ENCODE measurements at places on chromosomes 13 and 19.

GRCh38 chr19:47156861-47157430 lies 26.3 kb downstream of the SAE1 start:
- no peak for DNase-seq

- DNase-seq, result peak; percentile 94
Measured at GRCh38 chr19:11142528-11143171, 12.9 kb downstream of the SPC24 start.

DNA sequence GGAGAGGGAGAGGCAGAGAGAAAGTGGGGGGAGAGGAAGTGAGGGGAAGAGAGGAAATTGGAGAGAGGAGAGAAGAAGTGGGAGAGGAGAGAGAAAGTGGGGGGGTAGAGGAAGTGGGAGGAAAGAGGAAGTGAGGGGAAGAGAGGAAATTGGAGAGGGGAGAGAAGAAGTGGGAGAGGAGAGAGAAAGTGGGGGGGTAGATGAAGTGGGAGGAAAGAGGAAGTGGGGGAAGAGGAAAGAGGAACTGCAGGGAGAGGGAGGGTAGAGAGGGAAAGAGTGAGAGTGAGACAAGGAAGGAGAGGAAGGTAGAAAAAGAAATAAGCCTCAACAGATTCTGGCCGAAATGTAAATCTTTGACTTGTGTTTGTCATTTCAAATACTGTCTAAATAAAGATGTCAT lies 146.6 kb downstream of the KLF12 start:
- DNase-seq, result no peak

- no peak for DNase-seq
Measured at GRCh38 chr13:62781866-62782265, 1366.2 kb upstream of the PCDH20 start.

GRCh38 chr19:13920940-13921747 lies 15.1 kb downstream of the CC2D1A start:
- peak; percentile 64 for DNase-seq

DNA sequence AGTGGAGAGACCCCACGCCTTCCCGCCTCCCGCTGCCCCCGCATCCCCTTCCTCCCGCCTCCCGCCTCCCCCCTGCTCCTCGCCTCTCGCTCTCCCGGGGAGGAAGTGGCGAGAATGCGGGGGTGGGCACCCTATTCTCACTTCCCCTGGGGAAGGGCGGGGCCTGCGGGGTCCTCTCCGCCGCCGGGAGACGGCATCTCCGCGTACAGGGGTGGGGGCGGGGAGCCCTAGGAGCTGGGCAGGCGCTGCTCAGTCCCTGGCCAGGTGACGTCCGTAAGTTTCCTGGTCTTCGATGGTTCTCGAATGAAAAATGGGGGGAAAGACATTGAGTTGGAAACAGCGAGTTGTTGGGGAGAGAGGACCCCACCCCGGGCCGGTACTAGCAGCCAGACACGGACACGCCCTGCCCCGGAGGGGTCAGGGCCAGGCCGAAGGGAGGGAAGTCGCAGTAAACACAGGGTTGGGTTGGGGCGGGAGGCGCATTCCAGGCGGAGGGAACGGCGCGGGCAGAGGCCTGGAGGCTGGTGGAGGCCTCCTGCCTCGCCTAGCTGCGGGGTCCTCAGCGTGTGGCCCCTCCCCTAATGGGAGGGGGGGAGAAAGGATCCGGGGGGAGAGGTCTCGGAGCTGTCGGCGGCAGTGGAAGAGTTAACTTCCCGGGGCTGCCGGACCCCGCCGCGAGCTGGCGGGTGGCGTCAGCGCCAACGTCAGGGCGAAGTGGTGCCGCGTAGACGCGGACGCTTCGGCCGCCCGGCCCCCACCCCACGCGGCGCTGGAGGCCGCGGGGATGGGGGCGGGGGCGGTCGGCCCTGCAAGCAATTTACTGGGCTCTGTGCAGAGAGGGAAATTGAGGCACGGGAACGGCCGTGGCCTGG lies 10.4 kb upstream of the JUND start:
- DNase-seq, result peak; percentile 77

- no peak for DNase-seq
Measured at GRCh38 chr13:73096638-73097037, 37.8 kb downstream of the KLF5 start.

GRCh38 chr19:49672131-49672919 lies 4.7 kb upstream of the PRMT1 start:
- DNase-seq, result peak; percentile 67

GRCh38 chr19:927780-928401 lies 2.1 kb downstream of the ARID3A start:
- no peak for DNase-seq

GRCh38 chr19:13573056-13573667 lies 66.9 kb upstream of the CACNA1A start:
- no peak for DNase-seq

DNA sequence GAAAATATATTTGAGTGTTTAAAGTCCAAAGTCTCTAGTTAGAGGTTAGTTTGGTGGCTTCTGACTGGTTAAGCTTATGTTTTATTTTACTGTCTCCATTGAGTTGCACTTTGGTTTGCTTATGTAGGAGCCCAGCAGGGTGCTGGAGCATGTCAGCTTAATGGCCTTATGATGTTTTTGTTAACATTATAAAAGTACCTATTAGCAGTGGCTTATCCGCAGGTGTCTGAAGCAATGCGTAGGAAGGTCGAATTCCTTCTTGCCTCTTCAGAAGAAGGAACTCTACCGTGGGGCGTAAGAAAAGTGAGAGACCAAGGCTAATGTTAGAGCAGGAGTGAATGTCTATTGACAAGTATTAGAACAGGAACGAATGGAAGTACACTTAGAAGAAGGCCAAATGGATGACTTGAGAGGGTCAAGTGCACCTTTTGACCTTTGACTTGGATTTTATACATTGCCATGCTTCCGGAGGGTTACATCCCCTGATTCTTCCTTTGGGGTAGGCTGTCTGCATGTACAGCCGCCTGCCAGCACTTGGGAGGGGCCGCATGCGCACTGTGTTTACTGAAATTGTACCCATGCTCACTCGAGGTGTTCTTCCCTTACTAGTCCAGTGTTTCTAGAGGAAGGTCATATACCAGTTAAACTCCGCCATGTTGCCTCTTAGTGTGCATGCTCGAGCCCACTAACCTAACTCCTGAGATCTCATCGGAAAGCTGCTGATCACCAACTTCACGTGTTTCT lies 793.9 kb upstream of the PCDH9 start:
- DNase-seq, result no peak

DNA sequence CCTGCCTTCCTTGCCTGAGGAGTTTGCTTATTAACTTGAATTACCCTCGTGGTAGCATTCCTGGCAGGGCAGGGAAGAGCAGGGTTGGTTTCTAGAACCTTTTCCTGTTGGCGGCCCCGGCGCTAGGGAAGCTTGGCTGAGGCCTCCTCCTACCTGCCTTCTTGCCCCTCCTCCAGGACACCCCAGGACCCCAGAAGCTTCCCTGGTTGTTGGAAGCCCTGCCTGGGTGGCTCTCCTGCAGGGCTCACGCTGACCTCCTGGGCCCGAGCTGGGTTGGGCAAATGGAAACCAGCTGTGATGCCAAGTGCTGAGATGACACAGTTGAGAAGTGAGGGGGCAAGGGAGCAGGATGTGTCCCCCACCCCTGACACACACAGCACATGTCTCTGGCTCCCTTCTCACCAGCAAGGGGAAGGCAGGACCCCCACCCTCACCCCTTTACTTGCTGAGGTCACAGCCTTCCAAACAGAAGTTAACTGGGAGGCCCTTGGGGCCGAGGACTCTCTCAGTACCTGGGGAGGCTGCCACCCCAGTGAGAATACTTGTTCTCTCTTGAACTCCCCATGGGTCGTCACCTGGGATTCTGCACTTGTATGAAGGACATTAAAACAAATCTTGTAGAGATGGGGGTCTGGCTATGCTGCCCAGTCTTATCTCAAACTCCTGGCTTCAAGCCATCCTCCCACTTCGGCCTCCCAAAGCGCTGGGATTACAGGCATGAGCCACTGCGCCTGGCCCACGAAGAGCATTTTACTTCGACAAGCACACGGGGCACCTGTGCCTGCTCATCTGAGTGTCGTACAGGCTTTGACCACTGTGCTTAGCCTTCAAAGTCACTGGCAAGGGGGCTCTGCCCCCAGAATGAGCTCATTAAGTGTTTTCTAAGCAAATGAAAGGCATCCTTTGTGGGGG lies 10.5 kb downstream of the CEBPA start:
- no peak for DNase-seq

DNA sequence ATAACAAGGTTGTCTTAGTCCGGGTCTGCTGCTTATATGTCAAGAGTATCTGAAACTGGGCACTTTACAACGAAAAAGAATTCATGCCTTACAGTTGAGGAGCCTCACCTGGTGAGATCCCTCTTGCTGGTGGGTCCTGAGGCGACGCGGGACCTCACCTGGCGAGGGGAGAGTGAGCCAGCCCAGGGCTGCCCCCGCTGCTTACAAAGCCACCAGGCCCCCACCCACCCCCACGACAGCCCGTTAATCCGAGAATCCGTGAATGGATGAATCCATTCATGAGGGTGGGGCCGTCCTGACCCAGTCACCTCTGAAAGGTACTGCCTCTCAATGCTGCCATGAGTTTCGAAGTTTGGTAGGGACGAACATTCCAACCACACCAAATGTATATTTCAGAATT lies 54.0 kb upstream of the F7 start:
- DNase-seq, result no peak

- DNase-seq, result peak; percentile 87
Measured at GRCh38 chr13:23986619-23987018, 89.3 kb upstream of the C1QTNF9B start.
